ENCODE measurements at places on chromosomes 5 and 9.

DNA sequence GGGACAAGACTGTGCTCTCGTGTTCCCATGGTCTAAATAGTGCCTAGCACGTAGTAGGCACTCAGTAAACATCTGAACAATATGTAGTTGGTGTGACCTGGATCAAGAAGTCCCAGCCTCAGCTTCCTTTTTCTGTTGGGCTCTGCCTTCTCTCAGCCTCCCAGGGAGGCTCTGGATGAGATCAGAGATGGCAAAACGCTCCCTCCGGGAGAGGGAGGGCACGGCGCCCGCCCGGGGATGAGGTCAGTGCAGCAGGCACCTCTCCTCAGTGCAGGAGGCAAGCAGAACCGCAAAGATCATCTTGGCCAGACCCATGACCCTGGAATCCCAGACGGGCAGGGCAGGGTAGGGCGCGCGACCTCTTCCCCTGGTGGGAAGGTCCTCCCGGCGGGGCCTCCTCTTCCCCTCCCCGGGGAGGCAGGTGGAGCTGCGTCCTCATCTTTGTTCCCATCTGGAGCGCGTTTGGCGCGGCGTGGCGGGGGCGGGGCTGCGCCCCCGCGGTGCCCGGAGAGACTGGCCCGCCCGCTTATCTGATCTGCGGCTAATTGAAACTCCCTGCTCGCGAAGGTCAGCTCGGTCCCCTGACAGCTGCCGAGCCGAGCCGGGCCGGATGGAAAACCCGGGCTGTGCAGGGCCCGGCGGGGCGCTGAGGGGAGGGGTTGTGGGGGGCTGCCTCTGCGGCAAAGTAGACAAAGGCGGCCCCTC lies 60.9 kb downstream of the CXXC5 start:
- no peak for DNase-seq

DNA sequence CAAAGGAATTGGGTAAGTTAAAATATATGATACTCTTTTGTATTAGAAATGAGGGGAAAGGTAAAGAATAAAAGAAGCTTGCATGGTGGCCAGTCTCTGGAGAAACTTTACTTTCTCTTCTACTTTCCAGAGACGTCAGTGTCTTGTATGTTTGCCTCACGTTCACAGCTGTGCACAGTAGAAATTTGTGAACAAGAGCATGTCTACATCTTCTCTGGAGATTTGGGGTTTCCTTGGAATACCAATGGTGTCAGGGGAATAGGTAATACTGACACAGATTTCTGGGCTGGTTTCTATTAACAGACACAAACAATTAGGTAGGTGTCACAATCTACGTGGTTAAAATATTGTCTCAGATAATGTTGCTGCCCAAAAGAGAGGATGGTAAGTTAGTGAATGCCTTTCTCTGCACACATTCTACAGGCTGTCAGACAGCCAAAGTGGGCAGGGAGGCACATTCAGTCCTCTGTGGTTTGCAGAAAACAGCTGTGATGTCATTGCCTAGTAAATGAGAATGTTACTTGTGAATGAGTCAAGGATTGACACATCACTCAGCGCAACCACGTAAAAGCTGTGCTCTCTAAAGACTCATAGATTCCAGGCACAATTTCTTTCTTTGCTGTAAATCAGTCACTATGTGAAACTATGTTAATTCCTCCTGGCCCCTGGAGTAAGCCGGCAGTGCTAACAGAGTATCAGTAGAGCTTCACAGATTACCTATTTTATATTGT lies 397.1 kb downstream of the MAN2A1 start:
- no peak for DNase-seq

DNA sequence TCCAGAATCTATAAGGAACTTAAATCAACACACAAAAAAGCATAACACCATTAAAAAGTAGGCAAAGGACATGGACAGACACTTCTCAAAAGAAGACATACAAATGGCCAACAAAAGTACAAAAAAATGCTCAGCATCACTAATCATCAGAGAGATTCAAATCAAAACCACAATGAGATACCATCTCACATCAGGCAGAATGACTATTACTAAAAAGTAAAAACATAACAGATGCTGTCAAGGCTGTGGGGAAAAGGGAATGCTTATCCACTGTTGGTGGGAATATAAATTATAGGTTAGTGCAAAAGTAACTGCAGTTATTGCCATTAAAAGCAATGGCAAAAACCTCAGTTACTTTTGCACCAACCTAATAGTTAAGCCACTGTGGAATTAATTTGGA lies 32.2 kb upstream of the SPATA31D4 start:
- no peak for DNase-seq

DNA sequence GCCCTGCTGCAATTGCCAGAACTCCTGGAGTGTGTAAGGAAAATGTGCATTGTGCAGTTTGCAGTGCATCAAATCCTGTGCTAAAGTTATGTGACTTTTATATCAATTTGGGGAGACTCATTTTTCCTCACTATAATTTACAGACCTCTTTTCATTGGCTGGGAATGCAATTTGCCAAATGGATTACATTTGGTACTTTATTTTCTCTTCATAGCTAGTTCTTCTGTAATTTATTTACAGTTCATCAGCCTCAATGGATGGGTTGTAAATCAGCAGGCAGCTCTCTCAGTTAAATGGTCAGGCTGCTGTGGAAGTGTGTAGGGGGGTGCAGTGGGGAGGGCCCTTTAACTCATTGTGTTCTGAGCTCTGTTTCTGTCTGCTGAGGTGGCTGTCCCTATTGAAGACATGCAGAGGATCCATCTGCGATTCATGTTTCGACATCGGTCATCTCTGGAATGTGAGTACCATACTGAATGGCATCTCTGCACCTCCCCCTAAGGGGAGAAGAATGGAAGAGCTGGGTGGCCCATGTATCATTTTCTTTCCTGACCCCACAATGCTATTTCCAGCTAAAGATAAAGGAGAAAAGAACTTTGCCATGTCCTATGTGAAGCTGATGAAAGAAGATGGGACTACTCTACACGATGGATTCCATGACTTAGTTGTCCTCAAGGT lies 74.6 kb downstream of the DOCK2 start:
- DNase-seq = no peak

GRCh38 chr9:682633-683508 lies 158.6 kb upstream of the DMRT1 start:
- DNase-seq = no peak

GRCh38 chr5:91225848-91226686 lies 157.1 kb downstream of the ARRDC3 start:
- peak; percentile 37 for DNase-seq

GRCh38 chr9:100999906-101000544 lies 28.5 kb upstream of the PLPPR1 start:
- DNase-seq = no peak

DNA sequence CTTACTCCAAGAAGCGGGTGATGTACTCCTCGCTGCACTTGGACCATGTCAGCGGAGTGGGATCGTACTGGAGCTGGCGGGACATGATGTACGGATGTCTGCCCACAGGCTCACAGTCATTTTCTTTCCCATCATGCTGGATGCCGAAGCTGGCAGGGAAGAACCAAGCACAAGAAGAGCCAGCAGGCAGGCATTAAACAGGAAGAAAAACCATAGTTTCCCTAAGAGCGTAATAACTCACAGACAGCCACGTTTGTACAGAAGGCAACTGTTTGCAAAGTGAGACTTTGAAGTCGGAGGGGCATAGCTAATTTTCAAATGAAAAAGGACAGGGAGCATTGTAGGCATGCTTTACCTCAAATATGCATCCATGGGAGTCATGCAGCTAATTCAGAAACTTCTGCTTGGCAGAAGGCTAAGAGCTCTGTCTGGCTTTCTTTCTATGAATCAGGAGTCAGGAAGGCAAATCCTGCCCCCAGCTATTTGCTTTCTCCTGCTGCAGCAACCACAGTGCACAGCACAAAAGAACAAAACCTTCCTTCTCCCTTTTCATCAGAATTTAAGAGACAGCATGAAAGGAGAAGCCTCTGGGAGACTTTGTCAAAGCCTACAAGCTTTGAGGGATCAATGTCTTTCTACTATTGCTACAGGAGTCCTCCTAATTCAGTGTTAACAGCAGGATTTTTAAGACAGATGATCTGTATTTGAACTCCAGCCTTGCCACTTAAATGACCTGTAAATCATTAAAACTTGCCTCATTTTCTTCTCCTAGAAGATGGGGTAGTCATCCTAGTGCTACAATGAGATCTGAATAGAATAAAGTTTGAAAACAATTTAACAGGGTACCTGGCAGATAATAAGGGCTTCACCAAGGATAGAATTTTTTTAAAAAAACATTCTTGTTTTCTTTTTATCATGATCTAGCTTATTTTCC lies 209.1 kb downstream of the TARS1 start:
- DNase-seq = no peak

DNA sequence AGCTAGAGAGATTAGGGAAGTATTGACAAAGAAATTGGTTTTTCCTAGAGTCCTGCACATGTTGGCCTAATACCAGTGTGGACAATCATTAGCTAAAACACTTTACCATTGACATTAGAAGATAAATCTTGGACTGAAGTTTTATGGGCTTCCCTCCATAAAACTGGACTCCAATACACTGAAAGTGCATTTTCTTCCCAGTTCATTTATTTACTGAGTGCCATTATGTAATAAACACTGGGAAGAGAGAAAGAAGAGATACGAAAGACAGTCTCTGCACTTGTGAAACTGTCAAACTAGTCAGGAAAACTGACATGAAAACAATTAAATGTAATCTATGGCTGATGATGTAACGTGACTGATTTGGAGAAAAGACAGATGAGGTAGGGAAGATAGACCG lies 539.3 kb downstream of the ZNF608 start:
- no peak for DNase-seq
